ENCODE measurements at places on chromosomes 2 and 18.

GRCh38 chr2:64769392-64770044 lies 115.8 kb upstream of the SERTAD2 start:
- DNase-seq: no peak

GRCh38 chr2:179165356-179166000 lies 99.2 kb downstream of the SESTD1 start:
- DNase-seq: no peak

- DNase-seq: no peak
Observed at GRCh38 chr2:164691346-164691887, 70.1 kb upstream of the GRB14 start.

DNA sequence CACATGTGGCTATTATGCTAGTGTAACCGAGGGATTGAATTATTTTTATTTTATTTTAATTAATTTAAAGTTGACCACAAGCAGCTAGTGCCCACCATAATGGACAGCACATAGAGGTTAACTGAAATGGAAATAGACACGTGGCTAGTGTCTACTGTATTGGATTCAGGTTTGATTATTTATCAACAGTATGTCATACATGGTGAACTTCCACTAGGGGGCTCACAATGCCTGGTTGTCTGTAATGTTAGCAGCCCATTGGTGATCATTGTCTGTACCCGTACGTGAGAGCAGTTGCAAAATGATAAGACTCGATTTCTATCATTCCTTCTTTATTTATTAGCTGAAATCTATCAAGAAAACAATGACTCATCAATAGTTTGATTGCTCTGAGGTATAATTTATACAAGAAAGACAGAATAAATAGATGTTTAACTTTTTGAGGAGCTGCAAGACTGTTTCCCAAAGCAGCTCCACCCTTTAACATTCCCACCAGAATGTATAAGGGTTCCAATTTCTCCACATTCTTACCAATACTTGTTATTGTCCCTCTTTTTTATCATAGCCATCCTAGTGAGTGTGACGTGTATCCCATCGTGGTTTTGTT lies 76.5 kb downstream of the CYBRD1 start:
- no peak for DNase-seq

DNA sequence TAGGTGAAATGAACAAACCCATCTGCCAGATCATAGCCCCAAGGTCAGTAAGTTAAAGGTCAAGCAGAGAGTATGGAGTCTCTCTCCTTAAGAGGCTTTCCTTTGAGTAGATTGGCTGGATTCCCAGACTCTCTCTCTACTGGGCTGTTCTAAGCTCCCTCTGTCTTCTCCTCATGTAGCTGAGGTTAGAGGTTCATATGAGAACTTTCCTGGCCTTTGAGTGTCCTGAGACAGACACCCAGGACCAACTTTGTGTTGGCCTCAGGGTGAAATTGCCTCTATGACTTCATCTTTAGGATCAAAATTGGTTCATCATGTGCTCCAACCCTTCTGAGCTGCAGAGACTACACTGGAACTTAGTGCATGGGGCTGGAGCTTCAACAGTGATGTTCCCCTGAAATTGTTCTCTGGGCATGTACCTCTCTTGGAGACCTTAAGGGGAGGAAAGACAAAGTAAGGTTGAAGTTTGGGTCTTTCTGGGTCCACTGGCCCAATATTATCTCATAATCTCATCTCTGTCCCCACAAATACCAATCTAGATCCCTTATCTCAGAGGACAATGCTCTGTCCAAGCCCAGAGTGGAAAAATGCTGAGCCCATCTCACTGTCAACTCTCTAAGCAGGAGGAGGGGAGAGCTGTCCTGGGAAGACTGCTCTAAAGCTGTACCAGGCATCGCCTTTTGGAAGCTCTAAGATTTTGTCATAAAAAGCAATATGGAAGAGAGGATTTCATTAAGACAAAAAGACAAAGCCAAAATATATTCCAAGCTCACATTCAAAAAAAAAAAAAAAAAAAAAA lies 177.3 kb upstream of the ARL4C start:
- no peak for DNase-seq

DNA sequence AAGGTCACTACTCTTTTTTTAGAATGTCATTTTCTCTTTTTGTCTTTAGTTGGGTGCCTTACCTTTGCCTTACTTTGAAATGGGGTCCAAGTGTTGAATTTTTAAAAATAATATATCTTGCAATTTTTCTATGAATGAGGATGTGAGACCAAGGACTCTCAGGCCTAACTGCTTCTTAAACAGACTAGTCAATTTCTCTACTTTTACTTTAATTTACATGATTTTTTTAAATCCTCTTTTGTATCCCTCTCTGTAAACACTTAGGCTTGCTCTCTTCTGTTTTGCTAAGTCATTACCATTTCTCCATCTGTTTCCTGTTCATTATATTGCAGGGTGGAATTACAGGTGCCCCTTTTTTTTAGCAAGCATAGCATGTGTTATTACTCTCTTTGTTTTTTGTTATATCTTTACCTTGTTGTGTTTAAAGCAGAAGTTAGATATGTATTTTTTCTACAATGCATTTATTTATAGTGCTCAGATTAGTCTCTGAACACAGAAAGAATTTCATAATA lies 261.8 kb downstream of the SPAG16 start:
- DNase-seq: no peak

DNA sequence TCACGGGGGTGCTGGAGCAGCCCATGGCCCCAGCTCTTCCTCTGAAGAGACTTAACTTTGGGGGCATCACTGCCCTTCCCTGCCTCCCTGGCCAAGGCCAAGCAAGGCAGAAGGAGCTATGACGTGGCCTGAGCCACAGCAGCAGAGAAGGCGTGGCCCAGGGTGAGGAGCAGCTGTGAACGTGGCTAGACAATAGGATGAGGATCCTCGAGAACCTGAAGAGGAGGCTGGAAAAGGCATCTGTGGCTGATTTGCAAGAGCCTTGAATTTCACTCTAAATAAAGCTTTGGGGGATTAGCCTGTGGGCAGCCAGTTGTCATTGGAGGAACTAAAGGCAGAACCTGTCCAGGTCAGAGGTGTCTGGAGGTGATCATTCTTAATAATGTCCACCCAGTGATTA lies 652.9 kb upstream of the ID2 start:
- DNase-seq: no peak

DNA sequence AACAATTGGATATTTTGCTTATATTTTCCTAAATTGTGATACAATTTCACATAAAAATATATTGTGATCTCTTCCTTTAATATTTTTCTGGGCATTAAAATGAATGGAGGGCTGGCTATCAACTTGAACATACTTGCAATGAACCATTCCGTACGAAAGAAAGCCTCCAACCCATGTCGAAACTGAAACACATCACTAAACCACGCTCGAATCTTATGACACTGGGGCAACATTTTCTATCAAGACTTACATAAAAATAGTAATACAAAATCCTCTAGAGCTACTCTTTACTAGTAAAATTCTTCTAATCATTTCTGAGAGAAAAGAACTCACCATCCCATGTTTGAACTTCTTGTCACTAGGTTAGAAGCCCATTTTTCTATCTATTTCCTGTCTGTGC lies 132.8 kb upstream of the DOK6 start:
- DNase-seq: no peak

DNA sequence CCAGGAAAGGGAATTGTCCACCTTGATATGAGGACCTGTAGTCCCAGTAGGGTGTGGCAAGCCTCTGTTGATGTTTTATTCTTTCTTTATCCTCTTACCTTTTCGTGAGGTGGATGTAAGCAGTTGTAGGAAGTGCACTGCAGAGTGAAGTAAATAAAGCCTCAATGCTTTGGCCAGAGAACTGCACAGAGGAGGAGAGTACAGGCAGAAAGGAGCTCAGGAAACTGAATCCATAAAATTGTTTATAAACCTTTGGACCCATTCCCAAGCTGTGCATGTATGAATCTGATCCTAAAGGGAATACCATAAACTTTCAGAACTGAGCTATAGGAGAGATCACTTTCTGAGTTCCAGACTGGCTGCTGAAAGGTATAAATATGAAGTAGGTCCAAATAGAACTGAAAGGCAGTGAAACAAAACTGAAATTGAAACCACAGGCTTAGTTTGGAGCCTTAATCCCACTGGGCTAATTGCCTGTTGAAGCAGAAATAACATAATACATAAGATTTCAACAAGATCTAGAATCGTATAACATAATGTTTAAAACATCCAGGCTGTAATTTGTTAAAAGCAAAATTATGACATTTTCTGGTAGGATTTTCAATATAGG lies 17.9 kb upstream of the SLC9A4 start:
- no peak for DNase-seq

GRCh38 chr2:113964436-113964835 lies 74.5 kb downstream of the ACTR3 start:
- DNase-seq: no peak

GRCh38 chr2:222907790-222908441 lies 47.1 kb downstream of the ACSL3 start:
- DNase-seq: no peak

DNA sequence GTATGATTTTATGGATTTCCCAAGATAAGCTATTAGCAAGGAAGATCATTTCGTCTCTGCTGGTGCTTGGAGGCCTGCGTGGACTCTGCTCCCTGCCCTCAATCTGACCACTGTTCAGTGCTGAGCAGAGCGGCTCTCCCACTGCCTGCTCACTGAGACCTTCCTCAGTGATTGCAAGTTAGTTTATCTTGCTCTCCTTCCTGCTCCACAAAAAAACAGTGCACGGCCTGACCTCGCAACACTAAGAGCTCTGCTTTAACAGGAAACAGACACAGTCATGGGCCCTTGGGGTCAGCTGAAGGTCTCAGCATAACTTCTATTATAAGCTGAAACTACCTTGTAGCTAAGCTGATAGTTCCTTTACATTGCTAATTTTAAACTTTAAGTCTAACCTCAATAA lies 53.1 kb downstream of the PRELID3A start:
- no peak for DNase-seq

DNA sequence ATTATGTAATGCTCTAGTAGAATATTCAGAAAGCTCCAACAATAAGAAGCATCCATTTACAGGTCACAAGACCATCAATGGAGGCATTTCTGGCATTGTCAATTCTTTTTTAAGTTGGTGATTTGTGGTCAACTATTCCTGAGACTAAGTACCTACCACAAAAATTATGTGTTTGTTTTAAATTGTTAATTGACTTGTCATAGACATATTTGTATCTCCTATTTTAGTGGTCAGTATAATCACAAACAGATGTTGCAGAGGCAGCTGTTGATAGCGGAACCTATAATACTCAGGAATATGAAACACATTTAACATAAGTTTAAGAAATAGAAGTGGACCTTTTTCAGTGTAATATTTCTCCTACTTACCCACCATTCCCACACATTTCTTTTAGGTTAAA lies 430.1 kb downstream of the CCDC85A start:
- no peak for DNase-seq

- no peak for DNase-seq
Observed at GRCh38 chr2:203772456-203773165, 66.2 kb downstream of the CD28 start.

DNA sequence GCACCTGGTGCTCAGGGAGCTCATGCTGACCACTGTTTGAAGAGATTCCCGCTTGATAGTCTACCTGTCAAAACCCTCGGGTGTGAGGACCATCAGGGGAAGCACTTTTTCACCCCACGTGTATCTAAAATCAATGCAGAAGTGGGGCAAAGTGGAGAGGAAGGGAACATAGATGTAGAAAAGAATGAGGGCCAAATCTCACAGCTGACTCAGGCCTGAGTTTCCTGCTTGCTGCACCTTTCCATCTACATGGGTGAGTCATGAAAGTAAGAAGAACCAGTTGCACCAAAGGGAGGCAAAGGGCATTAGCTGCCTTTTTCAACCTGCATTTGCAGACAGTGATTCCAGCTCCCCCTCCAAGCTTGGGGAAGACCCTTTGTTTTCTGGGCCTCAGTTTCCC lies 100.2 kb upstream of the MYCN start:
- DNase-seq: no peak

GRCh38 chr2:95057535-95058370 lies 32.2 kb downstream of the MAL start:
- no peak for DNase-seq

- DNase-seq: no peak
Observed at GRCh38 chr2:150404147-150404546, 83.3 kb downstream of the RND3 start.

GRCh38 chr18:40494603-40495002 lies 1460.4 kb upstream of the PIK3C3 start:
- no peak for DNase-seq

GRCh38 chr2:216991563-216991962 lies 131.7 kb upstream of the TNP1 start:
- no peak for DNase-seq

DNA sequence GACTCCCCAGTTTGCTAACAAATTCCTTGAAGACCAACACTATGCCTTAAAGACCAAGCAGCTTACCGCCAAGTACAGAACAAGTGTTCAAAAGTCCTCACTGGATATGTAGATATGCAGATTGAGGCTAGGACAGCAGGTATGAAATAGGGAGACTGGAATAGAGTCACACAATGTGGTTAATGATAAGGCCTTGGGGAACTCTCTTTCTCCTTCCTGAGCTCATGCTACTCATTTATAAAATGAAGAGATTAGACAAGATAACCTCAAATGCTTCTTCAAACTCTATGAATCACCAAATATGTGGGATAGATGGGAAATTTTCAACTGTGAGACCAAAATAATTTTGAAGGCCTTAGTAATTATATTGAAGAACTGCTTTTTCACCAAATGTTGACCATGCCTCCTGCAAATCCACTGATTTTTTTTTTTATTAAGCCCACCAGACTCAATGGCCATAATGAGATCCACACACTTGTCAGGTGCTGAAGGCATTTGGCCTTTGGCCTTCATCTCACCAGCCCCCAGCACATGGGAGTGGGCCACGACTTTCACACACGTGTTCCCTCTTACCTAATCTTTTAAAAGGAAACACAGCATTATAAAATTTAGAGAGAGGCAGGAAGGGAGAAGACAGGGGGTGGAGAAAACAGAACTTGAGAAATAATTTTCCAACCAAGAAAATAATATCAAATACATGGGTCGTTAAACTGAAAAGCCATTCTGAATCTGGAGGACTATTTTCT lies 181.5 kb downstream of the EN1 start:
- no peak for DNase-seq

- DNase-seq: no peak
Observed at GRCh38 chr2:56505885-56506284, 322.1 kb downstream of the CCDC85A start.

GRCh38 chr2:240934701-240935102 lies 28.6 kb downstream of the CROCC2 start:
- DNase-seq: no peak

DNA sequence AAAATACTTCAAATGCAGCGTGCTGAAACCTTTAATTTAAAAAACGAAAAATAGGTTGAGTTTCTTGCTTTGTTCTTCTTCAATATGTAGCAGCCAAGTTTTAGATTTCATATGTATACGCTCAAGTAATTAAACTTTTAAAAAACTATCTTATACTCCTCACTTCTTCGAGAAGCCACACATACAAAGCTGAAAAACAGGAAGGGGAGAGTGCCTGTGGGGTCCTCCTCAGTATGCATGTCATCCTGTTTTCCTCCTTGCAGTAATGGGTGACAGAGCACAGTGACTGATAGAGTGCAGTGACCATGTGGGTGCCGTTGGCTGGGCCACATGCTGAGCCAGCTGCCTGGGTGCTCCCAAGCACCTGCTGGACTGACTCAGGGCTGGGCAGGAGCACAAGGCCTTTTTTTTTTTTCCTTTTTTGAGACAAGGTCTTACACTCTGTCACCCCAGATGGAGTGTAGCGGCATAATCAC lies 33.3 kb downstream of the UXS1 start:
- no peak for DNase-seq

- DNase-seq: no peak
Observed at GRCh38 chr2:29130295-29130694, 15.1 kb downstream of the CLIP4 start.
